Stimulated activated CD8-positive, alpha-beta memory T cell treated with anti-CD3 and anti-CD28 coated beads, Interleukin-7, amount 100 ng/mL, for 1 hour (primary cell): ENCODE measurements at places on chromosomes 7 and 10.

- no peak for DNase-seq
Measured at GRCh38 chr7:113071465-113071864, 15.2 kb downstream of the GPR85 start.

DNA sequence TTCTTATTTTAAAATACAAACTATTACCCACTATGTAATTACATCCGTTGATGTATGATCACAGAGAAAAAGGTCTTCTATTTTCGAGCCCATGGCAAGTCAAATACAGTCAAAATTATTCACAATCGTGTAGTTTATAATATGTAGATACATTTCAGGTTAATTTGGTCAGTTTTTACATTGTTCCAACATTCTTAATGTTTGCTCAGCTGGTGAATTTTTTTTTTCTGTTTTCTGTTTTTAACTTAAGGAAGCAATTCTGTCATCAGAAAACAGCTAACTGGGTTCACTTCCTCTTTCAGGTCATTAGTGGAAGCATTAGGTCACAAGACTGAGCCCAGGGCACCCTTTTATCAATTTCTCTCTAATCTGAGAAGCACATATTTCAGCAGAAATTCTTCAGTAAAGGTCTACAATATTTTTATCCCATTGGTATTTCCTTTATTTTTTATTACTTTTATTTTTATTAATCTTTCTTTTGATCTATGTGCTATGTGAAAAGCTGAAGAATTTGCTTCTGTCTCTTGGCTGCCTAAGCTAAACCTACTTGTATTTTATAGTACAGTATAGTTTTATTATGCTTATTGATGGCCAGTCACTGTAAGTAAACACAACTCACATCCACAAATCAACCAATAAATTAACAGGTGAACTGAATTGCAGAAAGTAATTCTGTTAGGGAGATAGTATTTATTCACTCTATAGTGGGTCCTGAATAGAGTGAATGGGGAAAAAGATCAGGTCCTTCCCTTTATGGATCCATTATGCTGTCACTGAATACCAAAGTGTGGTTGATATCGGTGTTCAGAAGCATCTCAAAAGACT is 84.6 kb downstream of the ICA1 start:
- no peak for DNase-seq

- no peak for DNase-seq
Measured at GRCh38 chr7:4814433-4814832, 39.0 kb downstream of the AP5Z1 start.

GRCh38 chr10:82150123-82150900 is 275.3 kb downstream of the NRG3 start:
- DNase-seq = no peak

GRCh38 chr7:156473476-156474240 is 166.9 kb upstream of the RNF32 start:
- DNase-seq = no peak

DNA sequence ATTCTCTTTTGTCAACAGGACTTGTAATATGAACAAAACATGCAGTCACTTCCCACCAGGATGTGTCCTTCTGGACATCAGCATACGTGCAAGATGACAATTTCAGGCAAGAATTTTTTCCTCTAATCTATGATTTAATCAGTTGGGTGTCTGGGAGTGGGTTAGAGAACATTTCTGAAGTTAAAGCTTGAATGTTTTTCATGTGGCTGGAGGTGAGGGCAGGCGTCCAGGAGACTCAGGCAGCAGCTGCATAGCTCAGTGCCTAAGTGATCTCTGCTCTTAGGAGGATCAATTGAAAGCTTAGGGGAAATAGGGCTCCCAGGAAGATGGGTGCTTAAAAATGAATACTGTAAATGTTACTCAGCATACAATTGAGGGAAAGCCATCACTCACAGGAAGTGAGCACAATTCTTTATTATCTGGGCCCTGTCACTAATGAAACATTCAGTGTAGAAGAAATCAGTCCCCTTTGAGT is 457.6 kb upstream of the KLF6 start:
- DNase-seq = no peak

GRCh38 chr10:101778781-101779543 is 3.0 kb upstream of the FGF8 start:
- DNase-seq = no peak

DNA sequence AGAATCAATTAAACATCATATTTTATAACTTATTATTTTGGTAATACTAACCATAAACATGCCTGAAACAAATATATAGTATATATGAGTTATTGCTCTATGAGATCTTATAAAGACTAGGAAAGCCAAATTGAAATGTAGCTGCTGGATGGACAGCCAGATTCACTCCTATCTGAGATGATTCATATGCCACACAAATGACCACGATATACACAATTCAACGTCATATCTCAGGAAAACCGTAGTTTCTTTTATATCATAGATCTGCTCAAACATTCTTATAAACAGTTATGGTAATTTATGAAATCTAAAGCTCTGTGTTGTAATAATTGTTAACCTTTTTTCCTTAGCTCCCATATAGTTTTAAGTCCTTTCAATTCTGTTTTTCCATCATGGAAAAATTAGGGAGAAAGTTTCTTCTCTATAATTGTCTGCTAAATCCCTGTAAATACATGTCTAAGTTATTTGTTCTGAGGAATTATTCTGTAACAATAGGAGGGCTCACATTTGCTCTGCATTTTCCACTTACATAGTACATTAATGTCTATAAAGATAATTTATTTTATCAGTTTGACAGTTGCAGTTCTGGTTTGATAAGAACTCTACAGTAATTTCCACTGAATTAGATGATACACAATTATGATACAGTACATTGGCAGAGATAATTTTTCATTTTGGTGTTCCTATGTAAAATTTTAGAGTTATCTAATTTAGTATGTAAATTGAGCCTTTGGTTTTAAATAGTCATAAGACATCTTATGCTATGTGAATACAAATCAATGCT is 42.7 kb downstream of the GNAT3 start:
- no peak for DNase-seq

DNA sequence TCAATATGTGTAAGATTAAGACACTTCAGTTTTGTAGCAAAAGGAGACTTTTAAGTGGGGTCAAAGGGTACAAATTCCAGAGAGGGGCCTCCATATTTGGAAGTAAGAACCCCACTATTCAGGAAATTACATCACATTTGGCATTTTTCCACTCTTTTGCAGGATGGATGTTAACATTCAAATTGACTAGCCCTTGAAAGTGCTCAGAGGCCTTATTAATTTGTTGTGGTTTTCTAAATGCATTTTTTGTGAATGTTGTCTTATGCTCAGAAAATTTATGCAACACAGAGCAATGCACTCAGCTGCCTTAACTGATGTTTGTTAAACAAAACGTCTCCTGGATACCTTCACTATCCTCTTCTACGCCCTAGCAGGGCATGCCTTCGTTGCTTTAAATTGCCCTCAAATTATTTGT is 50.9 kb upstream of the PDLIM1 start:
- DNase-seq = no peak

DNA sequence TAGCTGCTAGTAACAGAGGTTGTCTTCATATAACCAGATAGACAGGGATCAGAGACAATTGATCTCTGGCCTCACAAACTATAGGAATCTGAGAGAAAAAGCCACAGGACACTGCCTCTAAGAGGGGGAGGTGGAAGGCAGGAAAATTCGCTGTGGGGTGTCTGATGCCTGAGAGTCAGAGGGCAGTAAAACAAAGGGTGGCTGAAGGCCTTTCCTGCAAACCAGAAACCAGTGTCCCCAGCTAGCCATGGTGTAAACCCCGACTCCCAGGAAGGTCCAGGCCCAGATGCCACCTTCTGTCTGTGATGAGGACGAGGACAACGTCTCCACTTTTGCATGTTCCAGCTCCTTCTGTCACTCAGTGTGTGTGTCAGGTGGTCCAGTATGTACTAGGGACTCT is 215.1 kb downstream of the ADARB2 start:
- DNase-seq = no peak

DNA sequence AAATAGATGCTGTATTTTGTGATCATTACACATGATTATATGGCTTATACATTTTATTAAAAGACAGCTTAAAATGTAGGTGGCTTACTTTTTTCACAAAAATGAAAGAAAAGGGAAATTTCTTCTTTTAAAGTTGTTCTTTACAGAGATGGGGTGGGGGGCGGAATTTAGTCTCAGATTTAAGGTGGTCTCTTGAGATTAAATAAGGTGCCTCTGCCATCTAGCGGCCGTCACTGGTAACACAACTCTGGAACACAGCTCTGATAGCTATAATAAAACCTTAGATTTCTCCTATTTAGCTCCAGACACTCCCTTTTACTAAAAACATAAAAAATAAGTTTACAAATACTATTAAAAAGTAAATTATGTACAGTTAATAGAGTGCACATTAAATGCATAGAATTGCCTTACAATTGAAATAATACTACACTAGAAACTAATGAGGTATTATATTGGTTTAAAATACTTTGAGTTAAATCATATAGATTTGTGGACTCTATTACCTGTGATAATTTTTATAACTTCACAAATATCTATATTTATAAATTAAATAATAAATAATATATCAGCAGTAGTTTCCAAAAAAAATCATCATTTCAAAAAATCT is 210.9 kb downstream of the DGKB start:
- DNase-seq = peak; percentile 21

DNA sequence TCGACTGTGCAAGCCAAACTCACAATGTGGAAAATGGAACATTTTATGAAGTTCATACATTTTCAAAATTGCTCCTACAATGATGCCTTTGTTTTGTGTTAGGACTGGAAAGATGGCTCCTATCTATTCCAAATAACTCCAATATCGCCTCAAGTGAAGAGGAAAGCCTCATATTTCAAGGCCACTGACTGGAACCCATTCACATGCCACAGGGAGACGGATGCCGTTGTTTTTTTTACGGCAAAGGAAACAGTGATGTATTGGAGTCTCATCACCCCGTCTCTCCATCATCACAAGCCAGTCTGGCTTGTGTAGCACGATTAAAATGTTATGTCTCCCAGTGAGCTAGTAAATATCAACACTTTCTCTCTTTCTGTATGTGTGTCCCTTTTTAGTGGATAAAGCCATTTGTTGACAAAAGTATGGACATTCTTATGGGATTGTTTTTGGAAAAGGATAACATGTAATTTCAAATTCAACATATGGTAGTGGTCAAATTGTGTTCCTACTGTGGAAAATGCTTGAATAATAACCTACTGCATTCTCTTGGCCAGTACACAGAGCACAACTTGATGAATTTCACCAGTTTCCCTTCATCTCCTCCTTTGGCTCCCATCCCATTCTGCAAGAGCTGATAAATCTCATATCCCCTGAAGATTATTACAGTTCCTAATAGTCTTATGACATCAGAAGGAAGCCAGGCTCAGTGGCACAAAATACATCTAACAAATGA is 109.5 kb upstream of the PITRM1 start:
- no peak for DNase-seq

- DNase-seq = peak; percentile 27
Measured at GRCh38 chr10:62818426-62819011, 2.4 kb upstream of the EGR2 start.

- no peak for DNase-seq
Measured at GRCh38 chr10:84537447-84537931, 209.1 kb downstream of the CCSER2 start.

- no peak for DNase-seq
Measured at GRCh38 chr10:31020209-31020608, 11.5 kb downstream of the ZNF438 start.

DNA sequence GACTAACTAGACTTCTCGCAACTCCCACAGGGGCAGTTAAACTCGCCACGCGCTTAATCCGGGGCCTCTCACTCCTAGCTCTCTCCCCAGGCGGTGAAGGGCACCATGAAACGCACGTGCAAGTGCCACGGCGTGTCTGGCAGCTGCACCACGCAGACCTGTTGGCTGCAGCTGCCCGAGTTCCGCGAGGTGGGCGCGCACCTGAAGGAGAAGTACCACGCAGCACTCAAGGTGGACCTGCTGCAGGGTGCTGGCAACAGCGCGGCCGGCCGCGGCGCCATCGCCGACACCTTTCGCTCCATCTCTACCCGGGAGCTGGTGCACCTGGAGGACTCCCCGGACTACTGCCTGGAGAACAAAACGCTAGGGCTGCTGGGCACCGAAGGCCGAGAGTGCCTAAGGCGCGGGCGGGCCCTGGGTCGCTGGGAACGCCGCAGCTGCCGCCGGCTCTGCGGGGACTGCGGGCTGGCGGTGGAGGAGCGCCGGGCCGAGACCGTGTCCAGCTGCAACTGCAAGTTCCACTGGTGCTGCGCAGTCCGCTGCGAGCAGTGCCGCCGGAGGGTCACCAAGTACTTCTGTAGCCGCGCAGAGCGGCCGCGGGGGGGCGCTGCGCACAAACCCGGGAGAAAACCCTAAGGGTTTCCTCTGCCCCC is 19.5 kb downstream of the WNT8B start:
- peak; percentile 41 for DNase-seq

DNA sequence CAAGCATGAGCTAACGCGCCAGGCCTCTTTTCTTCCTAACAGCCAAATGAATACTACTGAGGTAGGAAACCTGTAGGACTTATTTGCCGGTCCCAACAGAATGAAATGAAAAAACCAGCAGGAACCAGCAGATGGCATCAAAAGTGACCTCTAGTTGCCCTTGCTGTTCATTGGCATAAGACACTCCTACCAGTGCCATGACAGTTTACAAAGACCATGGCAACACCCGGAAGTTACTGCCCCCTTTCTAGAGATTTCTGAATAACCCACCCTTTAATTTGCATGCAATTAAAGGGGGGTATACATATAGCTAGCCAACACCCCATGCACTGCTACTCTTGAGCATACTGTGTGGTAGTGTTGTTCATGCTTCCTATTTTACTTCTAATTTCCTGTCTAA is 65.2 kb downstream of the ATE1 start:
- DNase-seq = no peak

DNA sequence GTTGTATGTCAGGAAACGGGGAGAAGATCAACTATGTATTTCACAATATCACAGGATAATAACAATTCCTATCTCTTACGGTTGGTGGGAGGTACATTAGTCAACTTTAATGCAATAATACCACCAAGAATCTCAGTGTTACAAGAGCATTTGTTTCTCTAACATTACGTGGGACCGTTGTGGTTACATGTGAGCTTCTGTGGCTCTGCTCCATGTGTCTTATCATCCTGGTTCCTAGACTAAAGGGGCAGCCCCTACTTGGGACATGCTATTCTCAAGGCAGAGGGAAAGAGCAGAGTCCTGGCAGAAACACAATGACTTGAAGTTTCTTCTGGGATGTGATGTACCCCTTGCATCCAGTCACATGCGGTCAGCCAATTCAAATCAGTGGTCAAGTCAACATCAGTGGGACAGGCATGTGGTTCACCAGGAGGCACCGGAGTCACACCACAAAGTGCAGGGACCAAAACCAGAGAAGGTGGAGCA is 2.5 kb upstream of the ZNF22 start:
- DNase-seq = no peak

- DNase-seq = no peak
Measured at GRCh38 chr10:45034301-45034700, 33.6 kb downstream of the ZNF22 start.

- DNase-seq = no peak
Measured at GRCh38 chr7:102228935-102229334, 57.7 kb upstream of the SH2B2 start.

DNA sequence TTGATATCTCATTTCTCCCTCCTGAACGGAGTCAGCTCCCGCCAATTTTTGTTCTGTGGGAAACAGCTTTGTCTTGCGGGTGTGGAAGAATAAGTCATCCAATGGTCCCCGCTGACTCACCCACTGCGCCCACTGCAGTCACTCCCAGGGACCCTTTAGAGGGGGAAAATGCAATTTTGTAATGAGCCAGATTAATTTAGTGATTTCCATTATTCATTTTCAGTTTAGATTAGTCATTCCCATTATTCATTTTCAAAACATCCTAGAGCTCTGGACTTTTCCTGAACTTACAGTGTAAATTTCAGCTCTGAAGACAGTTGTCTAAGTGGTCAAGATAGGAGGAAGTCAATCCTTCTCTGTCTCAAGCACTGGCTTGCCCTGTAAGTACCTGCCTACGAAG is 154.9 kb upstream of the TMEM72 start:
- no peak for DNase-seq
